HCT116 (cell line): ENCODE measurements at places on chromosomes 6 and 20. TPM values are rescaled to one million over a fixed set of nuclear protein-coding genes. Genes with fewer than 3 reads are reported as not detected.

- DNase-seq = no peak
Observed at GRCh38 chr6:166614171-166614583, 12.9 kb downstream of the RPS6KA2 start.

Gene B3GALT4
- 1.9 TPM for total RNA-seq

DNA sequence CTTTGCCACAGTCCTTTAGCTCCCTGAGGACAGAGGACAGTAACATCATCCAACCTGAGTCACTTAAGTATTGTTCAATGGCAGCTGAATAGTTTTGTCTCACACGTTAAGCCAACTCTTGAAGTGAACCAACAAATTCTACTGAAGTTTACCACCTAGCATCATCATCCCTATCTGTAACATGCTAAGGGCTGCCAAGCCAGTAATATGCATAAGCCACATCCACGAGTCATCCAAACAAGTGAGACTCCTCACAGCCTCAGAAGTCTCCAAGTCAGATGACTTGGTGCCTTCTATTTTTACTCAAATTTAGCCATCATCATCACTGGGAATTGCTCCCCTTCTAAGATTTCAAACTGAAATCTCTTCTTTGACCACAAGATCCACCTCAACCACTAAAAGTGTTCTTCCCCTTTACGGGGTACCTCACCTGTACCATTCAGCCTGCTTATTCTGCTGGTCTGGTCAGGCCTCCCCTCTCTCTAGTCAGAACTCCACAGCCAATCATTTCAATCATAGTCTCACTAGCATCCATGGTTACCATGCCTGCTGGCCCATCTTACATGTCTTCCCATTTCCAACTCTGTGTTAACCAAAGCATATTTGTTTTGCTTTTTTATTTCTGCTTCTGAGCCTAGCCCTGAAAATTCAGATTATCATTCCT, 73.7 kb downstream of the DTNBP1 start:
- no peak for DNase-seq

- DNase-seq = no peak
Observed at GRCh38 chr20:1942486-1943274, 47.5 kb downstream of the SIRPA start.

GRCh38 chr6:133567636-133568035, 321.3 kb upstream of the TCF21 start:
- DNase-seq = no peak

GRCh38 chr6:75762063-75762462, 13.0 kb downstream of the MYO6 start:
- no peak for DNase-seq

DNA sequence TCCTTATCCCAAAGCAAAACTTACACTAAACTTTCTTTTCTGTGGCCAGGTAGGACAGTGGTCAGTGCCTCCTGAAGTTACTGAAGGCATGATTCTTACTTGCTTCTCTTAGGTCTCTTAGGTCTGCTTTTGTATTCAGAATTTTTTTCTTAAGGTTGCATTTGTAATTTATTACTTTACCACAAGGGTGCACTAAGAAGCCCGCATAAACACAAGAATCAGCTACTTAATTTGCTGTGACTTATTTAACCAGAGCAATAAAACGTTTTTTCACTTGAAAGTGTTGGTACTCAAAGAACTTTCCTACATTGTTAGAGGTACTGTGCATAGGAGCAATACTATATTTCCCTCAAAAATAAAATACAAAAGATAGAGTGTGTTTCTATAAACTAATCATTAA, 75.4 kb upstream of the LAMA2 start:
- peak; percentile 34 for DNase-seq

GRCh38 chr20:62062661-62063314, 2.9 kb downstream of the TAF4 start:
- no peak for DNase-seq

Gene CLDN20
- total RNA-seq = not detected

Gene LSM2
- total RNA-seq = 89.7 TPM

Gene MMP24OS
- total RNA-seq = 59.6 TPM

GRCh38 chr6:56691286-56691595, 48.6 kb upstream of the DST start:
- no peak for DNase-seq

Gene EYS
- not detected for total RNA-seq

Gene OOEP
- total RNA-seq = not detected

Gene POLH
- 20.6 TPM for total RNA-seq

Gene KHDC1L
- total RNA-seq = 5.4 TPM

Gene SIGLEC1
- 0.17 TPM for total RNA-seq

- DNase-seq = no peak
Observed at GRCh38 chr6:97361286-97361685, 78.3 kb upstream of the MMS22L start.

- DNase-seq = no peak
Observed at GRCh38 chr20:60300374-60300773, 342.2 kb downstream of the CDH26 start.

Gene TSHZ2
- total RNA-seq = 0.07 TPM
